Activated naive CD4-positive, alpha-beta T cell treated with anti-CD3 and anti-CD28 coated beads for 36 hours (primary cell): ENCODE measurements at places on chromosomes 2 and 18.

- DNase-seq: no peak
Observed at GRCh38 chr2:75035444-75036353, 77.3 kb downstream of the POLE4 start.

DNA sequence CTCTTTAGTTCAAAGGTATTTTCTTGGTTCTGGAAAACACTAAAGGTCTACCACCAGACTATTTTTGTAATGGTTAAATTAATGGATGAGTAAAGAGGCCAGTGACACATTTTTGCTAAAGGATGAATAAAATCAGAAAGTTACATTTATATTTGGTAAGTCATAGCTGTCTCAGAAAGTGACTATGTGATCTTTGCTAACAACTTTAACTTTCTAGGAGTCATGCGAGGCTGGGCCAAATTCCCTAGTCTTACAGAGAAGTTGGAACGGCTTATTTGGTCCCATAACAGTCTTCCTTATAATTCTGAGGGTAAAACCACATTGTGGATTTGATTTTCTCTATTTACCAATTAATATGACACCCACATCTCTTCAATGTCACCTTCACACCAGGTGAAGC lies 198.1 kb downstream of the PDE1A start:
- DNase-seq: no peak

DNA sequence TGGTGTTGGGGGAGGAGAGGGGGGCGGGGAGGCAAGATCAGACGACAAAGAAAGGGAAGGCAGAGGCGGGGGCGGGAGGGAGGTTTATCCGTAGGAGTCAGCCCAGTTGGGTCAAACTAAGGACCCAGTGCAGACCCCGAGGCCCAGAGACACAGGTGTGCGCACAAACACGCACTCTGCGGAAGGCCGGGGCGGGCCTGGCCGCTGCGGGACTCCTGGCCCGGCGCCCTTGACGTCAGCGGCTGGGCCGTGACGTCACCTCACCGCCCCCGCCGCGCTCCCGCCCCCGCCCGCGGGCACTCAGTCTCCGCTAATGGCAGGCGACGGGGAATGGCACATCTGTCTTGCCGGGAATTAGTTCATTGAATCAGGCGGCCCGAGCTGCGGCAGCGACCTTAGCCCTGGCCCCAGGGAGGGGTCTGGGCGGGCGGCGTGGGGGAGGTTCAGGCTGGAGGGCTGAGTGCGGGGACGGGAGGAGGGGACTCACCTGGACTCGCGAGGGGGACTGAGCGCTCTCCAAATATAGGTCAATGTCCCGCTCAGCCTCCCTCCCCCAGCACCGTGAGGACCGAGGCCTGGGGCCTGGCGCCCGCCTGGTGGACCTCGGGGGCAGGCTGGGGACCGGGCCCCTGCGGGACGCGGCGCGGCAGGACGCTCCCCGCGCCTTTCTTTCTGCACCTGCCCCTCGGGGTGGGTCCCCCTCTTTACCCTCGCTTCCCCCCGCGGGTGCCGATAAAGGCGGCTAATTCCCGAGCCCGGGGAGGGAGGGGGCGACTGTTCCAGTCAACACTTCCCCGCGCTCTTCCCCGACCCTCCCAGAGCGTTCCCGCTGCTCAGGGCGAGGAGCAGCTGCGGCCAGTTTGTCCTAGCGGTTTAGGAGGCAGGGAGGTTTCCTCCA lies 15.5 kb upstream of the ECEL1 start:
- DNase-seq: peak; percentile 52

DNA sequence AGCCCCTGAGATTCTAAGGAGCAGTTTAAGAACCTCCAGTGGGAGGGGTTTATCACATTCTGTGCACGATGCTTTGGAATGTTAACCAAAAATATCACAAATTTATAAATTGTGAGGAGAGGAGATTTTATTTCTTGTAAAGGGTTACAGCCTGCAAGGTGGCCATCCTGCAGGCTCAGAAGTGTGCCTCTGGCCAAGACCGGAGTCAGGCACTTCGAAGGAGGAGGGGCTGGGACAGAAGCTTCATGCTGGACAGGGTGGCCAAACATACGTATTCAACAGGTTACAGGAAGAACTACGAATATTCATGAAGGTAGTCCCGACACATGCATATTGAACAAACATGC lies 144.1 kb upstream of the NCK2 start:
- DNase-seq: no peak

GRCh38 chr2:230205034-230205433 lies 14.8 kb downstream of the SP110 start:
- no peak for DNase-seq

DNA sequence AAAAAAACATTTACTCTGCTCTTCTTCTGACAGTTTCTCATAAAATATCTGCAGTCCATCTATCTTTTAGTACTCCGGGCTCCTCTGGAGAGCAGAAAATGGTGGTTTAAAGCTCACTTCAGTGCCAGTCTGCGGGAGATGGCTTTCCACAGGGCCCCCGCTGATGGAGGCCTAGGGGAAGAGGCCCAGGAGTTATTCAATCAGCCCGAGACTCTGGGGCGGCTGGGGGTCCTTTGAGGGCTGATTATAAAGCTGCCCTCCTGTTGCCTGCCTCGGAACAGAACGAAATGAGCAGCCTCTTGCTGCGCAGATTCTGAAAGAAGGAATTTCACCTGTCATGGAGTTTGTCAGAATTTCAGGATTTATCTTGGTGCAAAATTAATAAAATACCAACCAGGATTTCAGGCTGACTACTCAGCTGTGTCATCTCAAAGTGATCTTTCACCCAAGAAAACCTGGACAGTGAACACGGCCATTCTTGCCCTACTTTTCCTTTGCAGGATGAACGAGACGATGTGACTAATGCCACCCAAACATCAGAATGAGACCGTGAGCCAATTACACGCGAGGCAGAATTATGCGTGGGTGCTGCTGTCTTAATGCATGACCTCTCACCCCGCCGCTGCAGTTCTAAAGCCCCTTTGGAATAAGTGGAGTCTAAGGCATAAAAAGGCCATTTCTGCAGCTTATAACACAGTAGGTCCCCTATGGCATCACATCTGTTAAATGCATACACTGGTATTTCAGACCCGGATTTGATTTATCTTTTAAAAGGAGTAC lies 273.8 kb downstream of the ZNF521 start:
- DNase-seq: no peak
